Activated CD4-positive, alpha-beta T cell treated with anti-CD3 and anti-CD28 coated beads, Interleukin-2, amount 10 ng/mL, durations not matched to agents 24 days and 14 days (primary cell): ENCODE measurements at places on chromosomes 6 and 20. TPM values are rescaled to one million over a fixed set of nuclear protein-coding genes. Genes with fewer than 3 reads are reported as not detected.

MUCL3 gene
- total RNA-seq = not detected in 2 replicates

PKIB gene
- not detected in 2 replicates for total RNA-seq

ENPP4 gene
- total RNA-seq = 5.3 and 6.0 TPM in 2 replicates

BTN1A1 gene
- 0.07 TPM in 1 of 2 replicates, not detected in the other for total RNA-seq

BPIFA3 gene
- not detected in 2 replicates for total RNA-seq

LTV1 gene
- total RNA-seq = 61.3 and 63.8 TPM in 2 replicates

CPNE5 gene
- 0.31 and 0.65 TPM in 2 replicates for total RNA-seq

DNA sequence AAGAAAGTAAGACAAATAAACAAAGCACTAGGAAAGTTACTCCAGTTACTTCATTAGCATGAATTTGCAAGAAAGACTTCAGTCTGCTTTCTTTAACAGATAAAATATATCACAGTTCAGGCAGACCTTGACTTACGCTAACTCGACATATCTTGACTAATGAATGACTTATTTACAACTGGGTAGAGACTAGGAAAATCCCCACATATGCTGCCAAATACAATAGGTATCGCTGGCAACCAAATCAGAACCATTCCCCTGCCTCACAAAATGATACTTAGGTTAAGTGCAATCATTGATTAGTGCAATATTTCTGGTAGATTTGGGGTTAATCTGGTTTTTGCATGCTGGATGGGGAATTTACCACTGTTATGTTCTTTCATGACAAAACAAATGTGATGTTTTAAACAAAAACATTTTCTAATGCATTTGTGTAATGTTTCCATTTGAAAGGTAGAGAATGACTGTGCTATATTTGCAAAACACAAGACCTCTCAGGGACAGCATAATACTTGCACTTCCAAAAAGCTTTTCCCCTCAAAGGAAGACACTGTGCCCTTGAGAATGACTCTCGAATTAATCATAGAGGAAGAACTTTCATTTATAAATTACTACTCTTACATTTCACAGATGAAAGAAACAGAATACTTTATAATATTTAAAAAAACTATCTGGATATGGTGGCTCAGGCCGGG is 101.6 kb downstream of the PRKN start:
- H3K27ac ChIP-seq = no peak overlapping the region
- H3K36me3 ChIP-seq = no peaks in the 10 kb centered on the region
- H3K4me3 ChIP-seq = no peak overlapping the region
- H3K4me1 ChIP-seq = no peaks in the 10 kb centered on the region
- no peak for DNase-seq

- H3K27me3 ChIP-seq = peaks cover 4% of the 10 kb centered on the region
- peak overlapping the region; percentile 97 for H3K4me3 ChIP-seq
- H3K36me3 ChIP-seq = peaks cover 10% of the 10 kb centered on the region
- H3K4me1 ChIP-seq = peaks cover 37% of the 10 kb centered on the region
These were observed 999 bp upstream of the EHMT2 start for GRCh38 chr6:31898383-31899011.

DNA sequence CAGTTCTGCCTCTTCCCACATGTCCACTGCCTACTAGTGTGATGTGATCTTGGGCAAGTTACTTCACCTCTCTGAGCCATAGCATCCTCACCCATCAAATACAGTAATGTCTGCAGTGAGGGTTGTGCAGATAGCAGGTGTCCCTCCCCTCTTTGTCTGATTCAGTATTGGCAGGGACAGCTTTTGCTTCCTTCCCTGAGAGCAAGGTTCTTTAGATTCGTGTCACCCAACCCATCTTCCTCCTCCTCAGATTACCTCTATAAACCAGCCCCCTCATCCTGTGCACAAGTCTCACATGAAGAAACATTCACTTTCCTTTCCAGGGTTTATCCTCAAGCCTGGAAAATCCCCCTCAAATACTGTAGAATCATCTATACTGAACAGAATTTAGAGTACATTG is 15.4 kb downstream of the ACTR5 start:
- H3K4me3 ChIP-seq = no peak overlapping the region
- no peaks in the 10 kb centered on the region for H3K27me3 ChIP-seq
- H3K4me1 ChIP-seq = peaks cover 24% of the 10 kb centered on the region
- H3K27ac ChIP-seq = peak overlapping the region; percentile 39
- no peak for DNase-seq

DNA sequence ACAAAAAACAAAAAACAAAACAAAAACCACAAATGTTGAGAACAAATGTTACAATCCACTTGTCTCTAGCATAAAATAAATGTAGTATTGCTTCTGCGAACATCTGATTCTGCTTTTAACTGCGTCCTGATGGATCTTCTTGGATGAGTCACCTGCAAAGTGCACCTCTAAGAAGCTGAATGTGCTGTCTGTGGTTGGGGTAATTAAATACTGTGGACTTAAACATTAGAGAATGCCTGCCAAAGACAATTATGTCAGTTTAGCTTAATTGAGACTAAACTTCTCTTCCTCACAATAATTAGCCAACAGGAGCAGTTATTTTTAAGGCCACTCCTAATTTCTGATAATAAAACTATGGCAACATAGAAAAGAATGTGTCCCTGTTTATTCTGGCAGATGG is 253.4 kb downstream of the PHACTR1 start:
- no peaks in the 10 kb centered on the region for H3K36me3 ChIP-seq
- DNase-seq = no peak
- no peak overlapping the region for H3K4me3 ChIP-seq
- peaks cover 29% of the 10 kb centered on the region for H3K27me3 ChIP-seq
- no peak overlapping the region for H3K27ac ChIP-seq

DNA sequence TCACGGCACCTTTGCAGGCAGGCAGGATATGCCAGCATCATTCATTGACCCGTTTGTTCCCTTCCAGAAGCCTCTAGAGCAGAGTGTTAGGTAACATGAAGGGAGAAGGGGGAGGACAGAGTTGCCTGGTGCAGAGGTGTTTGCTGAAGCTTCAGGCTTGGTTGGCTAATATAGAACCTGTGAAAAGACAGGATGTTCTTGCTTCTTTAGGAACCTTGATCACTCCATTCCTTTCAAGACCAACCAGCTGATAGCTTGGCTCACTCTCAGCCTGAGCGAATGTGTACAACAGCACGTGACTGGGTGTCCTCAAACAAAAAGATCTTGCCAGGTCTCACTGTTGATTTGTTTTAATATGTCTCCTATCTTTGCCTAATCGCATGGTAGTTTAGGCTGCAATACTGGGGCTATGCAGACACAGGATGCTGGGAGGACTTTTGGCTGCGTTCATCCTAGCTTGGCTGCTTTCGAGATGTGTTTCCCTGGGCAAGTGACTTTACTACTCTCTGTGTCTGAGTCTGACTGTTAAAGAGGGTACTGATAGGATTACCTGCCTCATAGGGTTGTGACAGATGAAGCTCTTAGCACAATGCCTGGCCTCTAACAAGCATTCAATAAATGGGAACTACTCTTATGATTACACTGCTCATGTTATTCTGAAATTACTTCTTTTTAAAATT is 16.0 kb downstream of the SHLD1 start:
- no peaks in the 10 kb centered on the region for H3K27me3 ChIP-seq
- no peak for DNase-seq
- no peak overlapping the region for H3K4me3 ChIP-seq

GRCh38 chr6:156729248-156729647 is 47.9 kb upstream of the ARID1B start:
- peaks cover 8% of the 10 kb centered on the region for H3K27me3 ChIP-seq
- no peak for DNase-seq
- H3K27ac ChIP-seq = no peak overlapping the region

GRCh38 chr20:48837014-48837413 is 9.2 kb upstream of the PREX1 start:
- H3K4me3 ChIP-seq = no peak overlapping the region
- H3K36me3 ChIP-seq = no peaks in the 10 kb centered on the region
- DNase-seq = no peak
- H3K27me3 ChIP-seq = peaks cover 38% of the 10 kb centered on the region

DNA sequence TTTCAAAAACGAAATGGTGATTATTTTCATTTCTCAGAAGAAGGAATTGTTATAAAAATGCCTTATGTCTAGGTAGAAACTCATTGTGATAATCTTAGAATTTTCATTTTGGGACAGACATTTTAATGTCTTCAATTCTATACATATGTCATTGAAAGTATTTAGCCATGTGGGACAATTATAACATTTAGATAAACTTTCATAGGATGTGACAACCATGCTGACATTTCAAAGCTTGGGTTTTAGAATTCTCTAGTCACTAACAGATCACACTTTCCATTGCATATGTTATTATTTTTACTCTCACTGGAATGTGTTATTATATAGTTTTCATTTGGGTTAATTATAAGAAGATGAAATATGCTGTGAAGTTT is 4.9 kb downstream of the TAGAP start:
- DNase-seq = no peak
- no peaks in the 10 kb centered on the region for H3K27me3 ChIP-seq
- peak overlapping the region; percentile 99 for H3K27ac ChIP-seq
- H3K36me3 ChIP-seq = peaks cover 97% of the 10 kb centered on the region
- peaks cover 58% of the 10 kb centered on the region for H3K4me1 ChIP-seq

DNA sequence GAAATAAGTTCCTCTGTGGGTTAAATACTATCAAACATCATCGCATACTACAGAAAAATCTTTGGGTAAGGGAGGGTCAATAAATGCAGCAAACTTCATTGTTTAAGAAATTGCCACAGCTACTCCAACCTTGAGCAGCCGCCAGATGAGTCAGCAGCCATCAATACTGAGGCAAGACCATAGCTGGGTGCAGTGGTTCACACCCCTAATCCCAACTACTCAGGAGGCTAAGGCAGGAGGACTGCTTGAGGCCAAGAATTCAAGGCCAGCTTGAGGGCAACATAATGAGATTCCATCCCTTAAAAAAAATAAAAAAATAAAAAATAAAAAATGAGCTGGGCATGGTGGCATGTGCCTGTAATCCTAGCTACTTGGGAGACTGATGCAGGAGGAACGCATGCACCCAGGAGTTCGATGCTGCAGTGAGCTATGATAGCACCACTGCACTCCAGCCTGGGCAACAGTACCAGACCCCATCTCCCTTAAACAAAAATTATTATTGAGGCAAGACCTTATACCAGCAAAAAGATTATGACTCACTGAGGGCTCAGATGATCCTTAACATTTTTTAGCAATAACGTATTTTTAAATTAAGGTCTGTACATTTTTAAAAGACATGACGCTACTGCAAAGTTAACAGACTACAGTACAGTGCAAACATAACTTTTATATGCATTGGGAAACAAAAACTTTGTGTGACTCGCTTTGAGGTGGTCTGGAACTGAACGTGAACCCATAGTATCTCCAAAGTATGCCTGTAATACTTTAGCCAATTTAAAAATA is 8.8 kb downstream of the SRPK1 start:
- H3K27ac ChIP-seq = no peak overlapping the region
- no peak for DNase-seq
- H3K4me3 ChIP-seq = no peak overlapping the region
- H3K27me3 ChIP-seq = no peaks in the 10 kb centered on the region

DNA sequence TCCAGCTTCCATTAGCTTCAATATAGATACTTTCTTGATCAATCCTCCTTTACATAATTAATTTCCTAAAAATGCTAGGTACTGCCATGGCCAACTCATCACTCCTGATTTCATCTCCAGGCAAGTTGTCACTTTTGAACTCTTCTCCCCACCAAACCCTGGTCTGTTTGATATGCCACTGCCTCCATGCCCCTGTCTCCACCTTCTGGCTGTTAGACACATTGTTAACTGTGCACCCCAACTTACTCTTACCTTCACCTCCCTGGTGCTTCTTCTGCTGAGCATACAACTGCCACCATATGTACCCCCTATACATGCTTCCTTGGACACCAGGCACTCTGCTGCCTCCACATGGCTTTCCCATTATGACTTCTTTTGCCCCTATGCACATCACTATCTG is 21.9 kb upstream of the AIG1 start:
- no peak overlapping the region for H3K4me3 ChIP-seq
- H3K27ac ChIP-seq = no peak overlapping the region
- H3K27me3 ChIP-seq = peaks cover 6% of the 10 kb centered on the region

GRCh38 chr6:53659458-53659857 is 6.1 kb downstream of the KLHL31 start:
- H3K4me1 ChIP-seq = no peaks in the 10 kb centered on the region
- no peak overlapping the region for H3K4me3 ChIP-seq
- H3K27ac ChIP-seq = no peak overlapping the region
- H3K36me3 ChIP-seq = no peaks in the 10 kb centered on the region
- no peak for DNase-seq
- peaks cover 45% of the 10 kb centered on the region for H3K27me3 ChIP-seq

- H3K4me1 ChIP-seq = no peaks in the 10 kb centered on the region
- no peak overlapping the region for H3K4me3 ChIP-seq
- H3K27me3 ChIP-seq = peaks cover 4% of the 10 kb centered on the region
- no peaks in the 10 kb centered on the region for H3K36me3 ChIP-seq
These were observed 72.5 kb downstream of the CD40 start for GRCh38 chr20:46190478-46191167.

DNA sequence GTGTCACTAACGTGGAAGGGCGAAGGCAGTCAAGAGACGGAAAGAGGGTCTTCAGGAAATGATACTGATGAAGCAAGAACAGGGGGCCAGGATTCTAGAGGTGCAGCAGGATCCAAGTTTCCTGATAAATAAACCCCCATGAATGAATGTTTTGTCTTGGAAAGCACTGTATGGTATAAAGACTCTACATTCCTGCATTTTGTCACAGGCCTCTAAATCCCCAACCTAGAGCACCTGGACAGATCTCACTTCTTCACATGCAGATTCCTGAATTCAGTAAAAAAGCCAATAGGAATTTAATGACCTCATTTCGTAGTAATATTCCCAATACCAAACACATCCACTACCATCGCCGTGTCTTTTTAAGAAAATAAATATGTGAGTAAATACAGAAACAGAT is 577.8 kb downstream of the PRKN start:
- H3K27me3 ChIP-seq = no peaks in the 10 kb centered on the region
- no peak overlapping the region for H3K27ac ChIP-seq
- no peak for DNase-seq
- no peak overlapping the region for H3K4me3 ChIP-seq
- peaks cover 4% of the 10 kb centered on the region for H3K4me1 ChIP-seq

DNA sequence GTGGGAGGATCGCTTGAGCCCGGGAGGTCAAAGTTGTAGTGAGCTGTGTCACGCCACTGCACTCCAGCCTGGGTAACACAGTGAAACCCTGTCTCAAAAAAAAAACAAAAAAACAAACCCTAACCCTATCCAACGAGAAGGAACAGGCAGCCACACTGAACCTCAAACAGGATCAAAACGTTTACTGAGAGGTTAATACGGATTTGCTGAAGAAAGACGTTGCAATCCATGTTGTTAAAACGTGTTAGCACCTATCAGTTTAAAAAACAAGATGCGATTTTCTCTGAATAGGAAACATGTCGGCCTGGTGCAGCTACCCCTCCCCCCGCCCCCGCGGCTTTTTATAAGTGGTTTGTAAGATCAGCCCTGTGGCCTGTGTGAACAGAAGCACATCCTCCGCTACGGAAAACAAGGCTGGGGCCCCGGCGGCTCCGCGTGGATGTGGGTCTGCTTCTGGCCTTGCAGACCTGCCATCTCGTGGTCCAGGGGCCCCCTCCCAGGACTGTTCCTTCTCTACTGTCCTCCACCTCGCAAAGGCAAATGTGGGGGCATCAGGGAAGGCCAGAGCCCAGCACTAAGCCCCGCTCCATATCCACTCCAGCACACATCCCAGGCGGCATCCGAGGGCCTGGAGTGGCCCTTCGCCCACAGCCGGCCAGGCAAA is 11.4 kb downstream of the SLC2A4RG start:
- peak overlapping the region; percentile 73 for H3K4me3 ChIP-seq
- DNase-seq = peak; percentile 88
- peaks cover 11% of the 10 kb centered on the region for H3K4me1 ChIP-seq
- peak overlapping the region; percentile 88 for H3K27ac ChIP-seq
- H3K36me3 ChIP-seq = no peaks in the 10 kb centered on the region

- no peak for DNase-seq
- H3K4me3 ChIP-seq = no peak overlapping the region
- H3K36me3 ChIP-seq = no peaks in the 10 kb centered on the region
- H3K27me3 ChIP-seq = peaks cover 9% of the 10 kb centered on the region
- H3K4me1 ChIP-seq = no peaks in the 10 kb centered on the region
- H3K27ac ChIP-seq = no peak overlapping the region
These were observed 169.8 kb downstream of the PTPRK start for GRCh38 chr6:128350416-128351254.
